RPMI8226 (cell line): ENCODE measurements at places on chromosomes 2 and 18.

- DNase-seq = no peak
Observed at GRCh38 chr2:169757356-169757755, 23.7 kb downstream of the KLHL23 start.

DNA sequence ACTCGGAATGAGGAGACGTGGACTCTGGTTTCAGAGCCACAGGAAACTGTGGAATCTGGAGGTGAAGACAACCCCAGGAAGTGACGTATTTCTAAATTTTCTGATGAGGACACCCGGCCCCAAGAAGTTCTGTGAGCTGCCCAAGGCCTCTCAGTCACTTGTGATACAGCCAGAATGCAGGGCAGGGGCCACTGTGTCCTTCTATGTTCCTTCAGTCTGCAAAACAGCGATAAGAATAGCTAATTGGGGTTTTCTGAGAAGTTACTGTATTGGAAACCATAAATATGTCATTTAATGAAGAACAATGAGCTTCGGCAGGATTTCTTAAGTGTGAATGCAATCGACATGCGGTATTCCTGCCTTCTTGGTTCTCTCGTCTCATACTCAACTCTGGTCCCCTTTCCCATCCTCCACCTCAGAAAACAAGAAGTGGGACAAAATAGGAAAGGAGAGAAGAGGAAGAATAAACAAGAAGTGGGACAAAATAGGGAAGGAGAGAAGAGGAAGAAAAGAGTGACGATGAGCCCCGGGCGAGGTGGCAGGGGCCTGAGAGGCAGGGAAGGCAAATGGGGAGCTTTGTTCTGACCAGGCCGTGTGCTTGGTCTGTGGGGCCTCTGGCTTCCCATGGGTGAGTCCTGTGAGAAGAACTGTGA lies 282.0 kb upstream of the REV1 start:
- no peak for DNase-seq

- peak; percentile 55 for DNase-seq
Observed at GRCh38 chr18:39571511-39571910, 2005.9 kb upstream of the CELF4 start.

GRCh38 chr2:181858600-181858999 lies 32.9 kb upstream of the ITPRID2 start:
- DNase-seq = no peak

- DNase-seq = no peak
Observed at GRCh38 chr2:135066710-135067109, 14.6 kb downstream of the RAB3GAP1 start.

- DNase-seq = no peak
Observed at GRCh38 chr18:67783196-67783946, 266.9 kb upstream of the DSEL start.

DNA sequence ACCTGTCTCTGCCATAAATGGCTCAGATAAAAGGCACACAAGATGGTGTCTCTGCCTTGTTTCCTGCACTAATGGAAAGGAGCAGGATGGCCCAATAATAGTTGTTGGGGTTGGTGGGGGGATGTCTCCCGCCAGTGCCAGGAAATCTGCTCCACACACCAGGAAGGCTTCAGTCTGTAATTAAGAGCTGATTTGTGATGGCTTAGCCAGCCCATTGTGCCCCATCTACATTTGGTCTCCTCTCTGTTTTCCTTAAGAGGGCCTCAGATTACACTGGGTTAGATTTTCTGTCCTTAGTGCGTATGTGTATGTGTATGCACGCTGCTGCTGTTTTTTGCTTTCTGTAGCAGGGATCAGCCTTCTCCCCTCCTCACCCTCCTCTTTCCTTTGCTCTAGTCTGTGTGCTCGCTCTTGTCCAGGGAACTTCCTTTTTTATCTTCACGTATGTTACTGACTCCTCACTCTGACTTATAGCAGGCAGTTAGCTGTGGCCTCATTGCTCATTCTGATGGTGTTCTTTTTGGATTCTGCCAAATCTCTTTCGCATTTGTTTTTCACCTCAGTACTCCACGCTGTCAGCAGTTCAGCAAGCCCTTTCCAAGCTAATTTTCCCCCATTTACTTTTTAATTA lies 33.4 kb upstream of the MGAT5 start:
- DNase-seq = no peak

DNA sequence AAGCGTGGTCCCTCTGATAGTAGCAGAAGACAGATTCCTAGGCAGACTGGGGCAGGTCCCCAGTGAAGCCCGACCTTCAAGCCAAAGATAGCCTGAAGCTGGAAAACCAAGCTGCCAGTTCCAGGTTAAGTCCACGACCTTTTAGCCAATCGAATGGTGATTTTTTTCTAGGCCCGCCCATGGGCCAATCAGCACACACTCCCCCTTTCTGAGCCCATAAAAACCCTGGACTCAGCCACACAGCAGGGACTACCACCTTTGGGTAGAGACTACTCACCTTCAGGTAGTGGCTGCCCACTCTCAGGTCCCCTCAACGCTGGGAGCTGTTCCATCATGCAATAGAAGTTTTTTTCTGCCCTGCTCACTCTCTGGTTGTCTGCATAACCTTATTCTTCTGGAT lies 14.5 kb upstream of the ADI1 start:
- DNase-seq = no peak

- DNase-seq = no peak
Observed at GRCh38 chr18:28075501-28075900, 101.4 kb downstream of the CDH2 start.
